Esophagus muscularis mucosa (tissue), 4 donors: ENCODE measurements at places on chromosomes 12 and 14. TPM values are rescaled to one million over a fixed set of nuclear protein-coding genes. Genes with fewer than 3 reads are reported as not detected.

- peaks cover 39% of the 10 kb centered on the region for H3K36me3 ChIP-seq
- H3K4me1 ChIP-seq, result peaks cover 85% of the 10 kb centered on the region
- H3K4me3 ChIP-seq, result no peak overlapping the region
- H3K27me3 ChIP-seq, result no peaks in the 10 kb centered on the region
- peak overlapping the region; percentile 84 for H3K27ac ChIP-seq
- DNase-seq, result no peak
Measured at GRCh38 chr12:122371475-122372045, 50.9 kb downstream of the CLIP1 start.

- no peaks in the 10 kb centered on the region for H3K36me3 ChIP-seq
- H3K4me3 ChIP-seq, result no peak overlapping the region
- no peak overlapping the region for H3K27ac ChIP-seq
- H3K4me1 ChIP-seq, result no peaks in the 10 kb centered on the region
- no peak for DNase-seq
Measured at GRCh38 chr14:55910601-55911243, 207.5 kb upstream of the PELI2 start.

DNA sequence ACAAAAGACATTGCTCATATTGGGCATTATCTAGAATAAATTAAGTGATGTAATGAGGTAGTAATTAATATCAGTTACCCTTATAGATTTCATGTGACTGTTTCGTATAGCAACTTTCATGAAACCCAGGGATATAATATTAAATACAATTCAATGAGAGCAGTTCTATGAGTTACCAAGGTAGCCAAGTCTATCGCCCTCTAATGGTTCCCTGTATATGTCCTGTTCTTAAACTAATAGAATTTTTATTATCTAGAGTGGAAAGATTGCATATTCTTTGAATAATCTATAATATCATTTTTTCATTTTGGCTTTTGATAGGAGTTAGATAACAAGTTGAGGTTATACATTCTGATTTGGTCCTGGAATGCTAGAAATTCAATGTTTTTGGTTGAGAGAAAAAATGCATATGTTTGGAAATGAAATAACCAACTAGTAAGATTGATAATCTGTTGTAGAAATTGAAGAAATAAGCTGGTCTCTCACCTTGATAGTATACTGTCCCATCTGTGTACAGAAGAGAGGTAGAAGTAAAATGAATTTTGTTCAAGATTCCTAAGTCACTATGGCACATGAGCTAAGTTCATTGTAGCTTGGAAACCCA is 59.7 kb downstream of the SCFD1 start:
- H3K27ac ChIP-seq, result no peak overlapping the region
- no peak for DNase-seq
- no peaks in the 10 kb centered on the region for H3K4me1 ChIP-seq
- no peaks in the 10 kb centered on the region for H3K27me3 ChIP-seq
- H3K36me3 ChIP-seq, result peaks cover 5% of the 10 kb centered on the region

GRCh38 chr14:91115986-91116770 is 2.3 kb downstream of the DGLUCY start:
- H3K27ac ChIP-seq, result peak overlapping the region; percentile 97
- H3K4me3 ChIP-seq, result peak overlapping the region; percentile 64
- no peaks in the 10 kb centered on the region for H3K27me3 ChIP-seq
- DNase-seq, result no peak
- H3K4me1 ChIP-seq, result peaks cover 51% of the 10 kb centered on the region

GLTP gene
- 39.3 TPM for total RNA-seq

EMC9 gene
- 12.0 TPM for total RNA-seq

DNA sequence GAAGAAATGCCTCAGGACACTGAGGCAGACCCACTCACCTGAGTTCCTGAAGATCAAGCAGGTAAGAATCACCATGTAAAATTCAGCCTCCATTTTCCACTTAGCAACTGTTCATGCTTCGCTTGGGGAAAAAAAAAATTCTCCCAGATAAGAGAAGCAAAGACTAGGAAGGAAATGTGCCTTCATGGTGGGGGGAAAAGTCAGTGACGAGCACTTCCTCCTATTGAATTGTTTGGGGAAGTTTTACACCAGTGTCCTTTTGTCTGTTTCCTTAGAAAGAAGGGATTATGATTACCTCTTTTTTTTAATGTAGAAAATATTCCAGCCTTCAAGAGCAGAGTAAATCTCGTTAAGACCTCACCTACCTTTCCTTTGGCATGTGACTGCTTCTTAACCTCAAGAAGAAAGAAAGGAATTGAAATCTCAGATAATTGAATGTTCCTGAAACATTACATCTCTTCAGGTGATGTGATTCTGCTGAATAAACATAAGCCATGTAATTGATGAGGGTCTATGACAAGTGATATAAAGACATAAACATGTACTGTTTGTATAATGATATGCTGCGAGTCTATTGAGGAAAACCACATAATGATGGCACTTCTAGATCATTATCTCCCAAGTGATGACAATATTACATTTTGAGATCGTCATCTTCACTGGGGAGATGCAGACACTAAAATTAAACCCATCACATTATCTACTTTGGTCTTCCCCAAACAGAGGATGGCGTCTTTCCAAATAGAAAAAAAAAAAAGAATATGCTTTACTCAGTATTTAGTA is at the start of gene PTPRB:
TSS of gene PTPRB (minus strand) at position 127 of the 783 bp plus-strand sequence. CDS start at position 93, 34 bp downstream.
- H3K36me3 ChIP-seq, result no peaks in the 10 kb centered on the region
- no peaks in the 10 kb centered on the region for H3K4me1 ChIP-seq
- no peaks in the 10 kb centered on the region for H3K27me3 ChIP-seq
- peak within 1 kb of the TSS; percentile 50 for H3K27ac ChIP-seq
- no peak for DNase-seq
- peak within 1 kb of the TSS; percentile 43 for H3K4me3 ChIP-seq

GRCh38 chr14:35883677-35884293 is 57.6 kb downstream of the BRMS1L start:
- no peak for DNase-seq

- peaks cover 74% of the 10 kb centered on the region for H3K4me1 ChIP-seq
- no peak overlapping the region for H3K4me3 ChIP-seq
- H3K27ac ChIP-seq, result peak overlapping the region; percentile 96
- no peaks in the 10 kb centered on the region for H3K27me3 ChIP-seq
Measured at GRCh38 chr12:54425702-54426101, 6.6 kb upstream of the ITGA5 start.

DNA sequence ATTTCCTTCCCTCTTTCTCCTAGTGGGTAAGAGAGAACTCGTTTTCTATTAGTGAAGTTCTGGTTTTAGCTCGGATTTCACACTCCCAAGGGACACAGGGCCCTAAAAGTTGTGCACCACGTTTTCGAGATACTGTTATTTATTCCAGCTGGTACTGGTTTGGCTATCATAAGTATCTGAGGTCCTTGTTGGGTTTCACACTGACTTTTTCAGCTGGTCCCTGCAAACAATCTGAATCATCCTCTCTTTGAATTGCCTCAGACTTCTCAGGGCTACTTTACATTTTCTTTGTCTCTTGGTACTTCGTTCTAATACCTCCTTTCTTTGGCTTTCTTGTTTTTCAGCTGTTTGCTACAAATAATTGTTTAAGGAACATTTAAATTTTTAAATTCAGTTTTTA is 75.7 kb downstream of the SCN8A start:
- no peak overlapping the region for H3K27ac ChIP-seq
- DNase-seq, result no peak
- no peaks in the 10 kb centered on the region for H3K27me3 ChIP-seq
- H3K4me1 ChIP-seq, result no peaks in the 10 kb centered on the region
- H3K36me3 ChIP-seq, result no peaks in the 10 kb centered on the region

RABGGTA gene
- 14.6 TPM for total RNA-seq

DNA sequence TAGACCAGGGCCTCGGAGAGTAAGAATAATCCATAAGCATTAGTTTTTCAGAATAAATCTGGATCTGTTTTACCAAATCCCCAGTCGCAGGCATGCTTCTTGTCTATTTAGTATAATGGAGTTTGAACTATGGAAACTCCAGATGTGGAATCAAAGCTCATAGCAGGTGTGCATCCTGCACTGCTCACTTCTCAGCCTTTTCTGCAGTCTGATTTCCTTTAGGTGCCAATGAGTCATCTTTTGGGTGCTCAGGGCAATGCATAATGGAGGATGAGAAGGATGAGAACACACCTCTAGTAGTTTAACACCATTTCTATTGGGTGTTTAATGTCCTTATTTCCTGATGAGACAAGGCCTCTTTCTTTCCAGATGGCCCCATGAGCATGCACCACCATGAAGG is 961.2 kb downstream of the TMEM121 start:
- H3K4me3 ChIP-seq, result no peak overlapping the region
- no peak overlapping the region for H3K27ac ChIP-seq
- no peaks in the 10 kb centered on the region for H3K36me3 ChIP-seq
- no peaks in the 10 kb centered on the region for H3K4me1 ChIP-seq
- no peak for DNase-seq

AQP5 gene
- not detected for total RNA-seq

GUCY2C gene
- total RNA-seq, result not detected

DNA sequence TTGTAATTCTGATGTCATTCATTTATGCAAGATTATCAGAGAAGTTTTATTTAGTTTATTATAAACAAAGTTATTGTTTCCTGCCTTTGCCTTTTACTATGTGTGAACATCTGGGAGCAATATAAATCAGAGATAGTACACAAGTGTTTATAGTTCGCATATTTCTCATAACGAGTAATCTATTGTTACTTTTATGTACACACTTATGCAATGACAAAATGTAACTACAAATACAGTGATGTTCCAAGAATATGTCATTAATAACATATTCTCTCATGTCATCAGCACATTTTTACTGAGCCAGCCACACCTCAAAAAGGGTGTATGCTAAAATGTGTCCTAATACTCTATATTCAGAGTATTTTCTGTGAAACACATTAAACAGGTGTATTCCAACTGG is 243.2 kb downstream of the ALX1 start:
- no peak overlapping the region for H3K27ac ChIP-seq
- no peak for DNase-seq
- no peaks in the 10 kb centered on the region for H3K4me1 ChIP-seq
- no peaks in the 10 kb centered on the region for H3K36me3 ChIP-seq
- H3K27me3 ChIP-seq, result no peaks in the 10 kb centered on the region

DNA sequence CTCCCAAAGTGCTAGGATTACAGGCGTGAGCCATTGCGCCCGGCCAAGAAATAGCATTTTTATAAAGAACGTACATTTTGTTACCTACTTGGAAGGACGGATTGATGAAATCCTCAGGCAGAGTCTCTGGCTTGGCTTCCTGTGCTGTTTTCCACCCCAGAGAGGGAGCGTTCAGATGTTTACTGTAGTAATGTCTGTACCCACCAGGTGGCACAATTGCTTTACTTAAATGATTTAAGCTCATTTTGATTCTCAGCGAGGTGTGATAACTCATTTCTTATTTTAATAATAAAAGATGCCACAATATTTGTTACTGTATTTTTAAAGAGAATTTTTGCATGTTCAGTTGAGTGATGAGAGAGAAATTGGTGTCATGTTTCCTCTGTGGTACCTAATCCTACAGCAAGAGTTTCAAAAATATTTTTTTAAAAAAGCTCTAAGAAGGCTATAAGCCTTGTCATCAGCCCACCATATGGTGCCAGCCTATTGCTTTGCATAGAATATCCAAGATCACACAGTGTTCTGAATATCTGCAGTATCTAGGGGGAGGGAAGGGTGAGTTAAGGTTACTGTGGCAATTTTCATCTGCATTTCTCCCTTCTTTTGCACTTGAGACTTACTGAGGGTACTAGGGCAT is 82.6 kb upstream of the TRAF3 start:
- no peak overlapping the region for H3K4me3 ChIP-seq
- peaks cover 14% of the 10 kb centered on the region for H3K4me1 ChIP-seq
- H3K36me3 ChIP-seq, result no peaks in the 10 kb centered on the region

DNA sequence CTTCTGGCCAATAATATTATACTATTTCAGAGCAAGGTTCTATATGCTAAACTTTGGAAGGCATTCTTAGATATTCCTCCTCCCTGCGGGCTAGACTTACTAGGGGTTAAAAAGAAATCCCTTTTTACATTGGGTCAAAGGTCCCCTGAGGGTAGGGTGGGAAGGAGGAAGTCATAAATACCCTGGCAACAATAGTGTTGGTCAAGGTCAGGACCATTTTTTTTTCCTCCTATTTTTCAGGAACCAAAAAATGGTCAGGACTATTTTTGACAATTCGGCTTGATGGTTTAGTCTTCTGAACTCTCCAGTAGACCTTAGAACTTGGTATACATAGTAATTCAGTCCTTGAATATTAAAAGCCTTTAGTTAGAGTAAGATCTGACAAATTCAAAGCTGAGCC is 4.5 kb upstream of the NANOG start:
- H3K36me3 ChIP-seq, result no peaks in the 10 kb centered on the region
- no peak for DNase-seq
- no peaks in the 10 kb centered on the region for H3K4me1 ChIP-seq
- no peak overlapping the region for H3K4me3 ChIP-seq
- H3K27ac ChIP-seq, result no peak overlapping the region
- no peaks in the 10 kb centered on the region for H3K27me3 ChIP-seq

DNA sequence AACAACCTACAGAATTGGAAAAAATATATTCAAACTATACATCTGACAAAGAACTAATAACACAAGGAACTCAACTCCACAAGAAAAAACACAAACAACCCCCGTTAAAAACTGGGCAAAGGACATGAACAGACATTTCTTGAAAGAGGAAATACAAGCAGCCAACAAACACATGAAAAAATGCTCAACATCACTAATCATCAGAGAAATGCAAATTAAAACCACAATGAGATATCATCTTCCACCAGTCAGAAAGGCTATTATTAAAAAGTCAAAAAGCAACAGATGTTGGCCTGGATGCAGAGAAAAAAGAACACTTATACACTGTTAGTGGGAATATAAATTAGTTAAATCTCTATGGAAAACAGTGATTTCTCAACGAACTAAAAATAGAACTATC is 82.6 kb upstream of the CCDC91 start:
- no peaks in the 10 kb centered on the region for H3K4me1 ChIP-seq
- H3K27me3 ChIP-seq, result no peaks in the 10 kb centered on the region
- no peak for DNase-seq
- no peak overlapping the region for H3K4me3 ChIP-seq

SELPLG gene
- 9.6 TPM for total RNA-seq
